ENCODE measurements at places on chromosomes 2 and 18. TPM values are rescaled to one million over a fixed set of nuclear protein-coding genes. Genes with fewer than 3 reads are reported as not detected.

Gene GULP1
- total RNA-seq = 26.2 TPM

Gene CDKL4
- 0.71 TPM for total RNA-seq

Gene PLEK
- total RNA-seq = not detected

Gene SRD5A2
- total RNA-seq = not detected

Gene ST6GAL2
- 0.58 TPM for total RNA-seq

Gene SLC38A11
- total RNA-seq = not detected

Gene CRYGD
- not detected for total RNA-seq

Gene FOXD4L1
- not detected for total RNA-seq

Gene STK11IP
- 13.0 TPM for total RNA-seq

Gene OR6B2
- total RNA-seq = not detected

Gene ANKRD62
- not detected for total RNA-seq

Gene TMEM182
- total RNA-seq = 4.3 TPM

Gene DES
- total RNA-seq = 83.3 TPM

Gene FSHR
- not detected for total RNA-seq

Gene ALKAL2
- total RNA-seq = not detected

Gene TLX2
- not detected for total RNA-seq

Gene LRRTM1
- total RNA-seq = not detected

Gene SERPINB11
- total RNA-seq = not detected

Gene GGCX
- 91.3 TPM for total RNA-seq

Gene KLHL41
- 0.35 TPM for total RNA-seq

Gene SERPINB4
- not detected for total RNA-seq

Gene STPG4
- 1.2 TPM for total RNA-seq

Gene PRSS56
- not detected for total RNA-seq

Gene MC5R
- total RNA-seq = not detected

Gene UGT1A3
- total RNA-seq = not detected

Gene CCDC74A
- 20.0 TPM for total RNA-seq

Gene CYP20A1
- 20.4 TPM for total RNA-seq

All from myometrial cell (primary cell).